ENCODE measurements at places on chromosomes 3 and 15.

- no peak for DNase-seq
Measured at GRCh38 chr3:106699122-106699521, 678.1 kb upstream of the CCDC54 start.

GRCh38 chr15:51075364-51075763, 19.3 kb downstream of the TNFAIP8L3 start:
- no peak for DNase-seq

GRCh38 chr3:47954567-47954966, 61.6 kb downstream of the MAP4 start:
- DNase-seq, result no peak

DNA sequence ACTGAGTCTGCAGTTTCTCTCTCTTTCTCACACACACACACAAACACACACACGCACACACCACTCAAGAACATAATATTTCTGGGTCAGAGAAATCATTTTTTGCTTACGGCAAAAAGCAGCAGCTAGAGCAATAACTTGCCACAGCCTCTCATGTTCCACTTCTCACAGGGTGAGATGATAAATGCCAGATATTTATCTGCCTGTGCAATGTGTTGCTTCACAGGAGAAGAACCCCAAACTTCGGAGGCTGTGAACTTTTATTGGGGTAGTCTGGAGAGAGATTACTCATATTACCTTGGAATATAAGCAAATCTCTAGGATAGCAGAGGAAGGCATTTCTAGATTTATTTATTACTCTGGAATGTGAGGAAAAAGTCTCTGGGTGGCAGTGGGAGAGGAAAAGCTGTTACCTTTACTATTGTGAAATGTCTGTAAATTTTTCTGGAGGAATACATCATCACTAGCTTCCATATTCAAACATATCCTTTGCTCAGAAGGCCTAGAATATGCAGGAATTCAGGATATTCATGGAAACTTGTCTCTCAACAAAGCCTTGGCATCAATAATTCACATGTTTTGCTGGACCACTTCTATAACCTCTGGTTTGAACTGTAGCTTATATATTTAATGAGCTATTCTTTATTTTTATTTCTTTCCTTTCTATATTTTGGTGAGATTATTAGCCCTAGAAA, 369.2 kb downstream of the NSUN3 start:
- DNase-seq, result no peak

DNA sequence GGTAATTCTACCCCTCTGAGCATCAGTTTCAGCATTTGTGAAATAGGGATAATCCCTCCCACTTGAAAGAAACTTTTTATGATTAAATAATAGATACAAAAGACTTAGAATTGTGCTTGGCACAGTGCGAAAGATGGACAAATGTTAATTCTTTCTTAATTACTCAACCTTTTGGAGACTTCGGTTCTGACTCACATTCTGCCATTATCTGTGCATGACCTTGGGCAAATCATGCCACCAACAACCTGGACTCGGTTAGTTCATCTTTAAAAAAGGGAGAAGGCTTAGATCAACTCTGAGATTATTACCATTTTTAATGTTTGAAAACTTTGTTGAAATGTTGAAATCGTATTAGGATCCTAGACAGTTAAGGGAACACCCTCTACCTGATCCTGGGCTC, 40.6 kb upstream of the POLR2M start:
- no peak for DNase-seq

- no peak for DNase-seq
Measured at GRCh38 chr15:57395292-57395691, 19.0 kb downstream of the CGNL1 start.

DNA sequence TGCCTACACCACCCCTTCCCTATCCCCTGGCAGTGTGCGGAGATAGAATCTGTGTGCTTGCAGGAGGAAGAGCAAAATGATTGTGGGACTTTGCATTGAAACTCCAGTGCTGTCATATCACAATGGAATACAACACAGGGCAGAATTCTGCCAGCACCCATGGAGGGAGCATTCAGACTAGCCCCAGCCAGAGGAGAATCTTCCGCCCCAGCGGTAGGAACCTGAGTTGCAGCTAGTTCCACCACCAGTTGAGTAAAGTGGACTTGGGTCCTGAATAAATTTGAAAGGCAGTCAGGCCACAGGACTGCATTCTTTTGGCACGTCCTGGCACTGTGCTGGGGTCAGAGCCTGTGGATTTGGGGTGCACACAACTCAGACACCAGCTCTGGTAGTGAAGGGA, 27.5 kb downstream of the NCBP2 start:
- no peak for DNase-seq

DNA sequence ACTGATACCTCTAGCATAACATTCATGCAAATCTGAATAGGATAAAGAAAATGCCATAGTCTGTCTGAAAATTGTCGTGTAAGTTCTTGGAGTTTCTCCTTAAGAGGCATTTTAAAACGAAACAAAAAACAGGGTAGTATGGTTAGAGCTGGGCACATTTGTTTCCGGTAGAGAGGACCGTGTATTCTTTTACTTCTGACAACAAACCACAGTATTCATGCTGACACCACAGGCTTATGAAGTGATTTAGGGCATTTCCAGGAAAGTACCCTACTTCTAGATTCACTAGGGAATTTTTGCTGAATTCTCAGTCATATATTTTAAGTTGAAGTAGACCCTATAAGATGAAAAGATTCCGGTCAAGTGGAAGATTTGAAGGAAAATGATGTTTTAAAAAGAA, 541.3 kb downstream of the UNC13C start:
- DNase-seq, result no peak

- DNase-seq, result no peak
Measured at GRCh38 chr3:28328188-28329151, 20.1 kb upstream of the ZCWPW2 start.

DNA sequence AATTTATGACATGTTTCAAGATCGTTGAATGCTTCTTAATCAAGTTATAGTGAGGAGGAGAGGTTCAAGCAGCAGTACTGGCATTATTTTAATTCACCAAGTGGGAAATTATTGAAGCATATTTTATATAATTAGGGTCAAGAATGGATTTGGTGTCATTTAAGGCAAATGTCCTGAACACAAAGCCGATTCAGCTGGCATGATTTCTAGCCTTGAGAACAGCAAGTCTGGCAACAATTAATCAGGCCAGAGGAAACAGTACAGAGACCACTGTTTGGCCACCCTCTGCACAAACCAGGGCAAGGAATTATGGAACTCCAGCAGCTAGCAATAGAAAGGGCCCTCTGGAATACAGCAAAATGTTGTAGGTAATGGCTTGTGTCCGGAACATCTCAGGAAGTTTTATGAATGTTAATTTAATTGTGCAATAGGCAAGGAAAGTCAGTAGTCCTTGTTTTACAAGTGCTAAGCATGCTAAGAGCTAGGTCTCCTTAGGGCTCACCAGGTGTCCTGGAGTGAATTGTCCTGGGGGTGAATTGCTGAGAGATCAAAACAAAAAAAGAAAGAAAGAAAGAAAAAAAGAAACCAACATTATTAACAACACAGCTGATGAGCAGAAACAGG, 38.7 kb upstream of the SNRK start:
- DNase-seq, result no peak

GRCh38 chr3:46097691-46098241, 70.5 kb upstream of the XCR1 start:
- DNase-seq, result no peak

DNA sequence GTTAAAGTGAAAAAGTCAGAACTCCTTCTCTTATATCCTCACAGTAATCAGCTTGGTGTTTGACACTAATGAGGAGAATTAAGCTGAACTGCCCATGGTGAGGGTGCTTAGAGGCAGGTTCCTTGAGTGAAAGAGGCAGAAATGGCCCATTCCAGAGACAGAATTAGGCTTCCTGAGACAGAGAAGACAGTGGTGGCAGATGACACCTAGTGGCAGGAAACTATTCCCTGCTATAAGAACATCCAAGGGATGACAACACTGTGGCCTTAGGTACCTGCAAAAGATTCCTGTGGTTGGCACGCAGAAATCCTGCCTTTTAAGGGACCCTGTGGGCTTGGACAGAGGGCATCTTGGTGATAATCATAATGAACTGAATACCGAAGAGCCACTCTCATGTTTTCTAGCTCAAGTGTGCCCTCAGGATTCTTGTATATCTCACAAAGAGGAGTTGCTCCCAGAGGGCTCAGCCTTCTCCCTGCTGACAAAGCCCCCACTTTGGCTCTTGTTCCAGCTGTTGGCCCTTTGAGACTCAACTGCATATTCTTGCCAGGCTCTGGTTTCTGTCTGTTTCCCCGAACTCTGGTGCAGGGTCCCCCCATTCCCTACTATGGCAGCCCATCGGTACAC, 56.0 kb downstream of the KBTBD12 start:
- no peak for DNase-seq

DNA sequence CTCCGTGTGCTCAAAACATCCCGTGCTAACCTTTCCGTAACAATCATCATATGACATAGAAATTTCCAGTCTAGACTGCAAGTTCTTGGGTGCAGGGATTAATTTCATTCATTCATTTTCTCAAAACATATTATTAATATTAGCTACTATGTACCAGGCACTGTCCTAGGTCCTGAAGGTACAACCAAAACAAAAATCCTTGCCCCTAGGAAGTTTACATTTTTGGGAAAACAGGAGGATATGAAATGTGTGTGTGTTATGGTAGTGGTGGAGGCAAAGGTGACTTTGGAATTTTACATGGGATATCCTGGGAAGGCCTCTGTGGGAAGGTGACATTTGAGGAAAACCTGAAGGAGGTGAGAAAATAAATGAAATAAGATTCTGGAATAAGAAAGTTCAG, 222.6 kb downstream of the LRRC3B start:
- no peak for DNase-seq

- no peak for DNase-seq
Measured at GRCh38 chr15:66707310-66708082, 5.5 kb downstream of the SMAD6 start.

GRCh38 chr3:196774191-196774820, 34.6 kb downstream of the PAK2 start:
- DNase-seq, result no peak

DNA sequence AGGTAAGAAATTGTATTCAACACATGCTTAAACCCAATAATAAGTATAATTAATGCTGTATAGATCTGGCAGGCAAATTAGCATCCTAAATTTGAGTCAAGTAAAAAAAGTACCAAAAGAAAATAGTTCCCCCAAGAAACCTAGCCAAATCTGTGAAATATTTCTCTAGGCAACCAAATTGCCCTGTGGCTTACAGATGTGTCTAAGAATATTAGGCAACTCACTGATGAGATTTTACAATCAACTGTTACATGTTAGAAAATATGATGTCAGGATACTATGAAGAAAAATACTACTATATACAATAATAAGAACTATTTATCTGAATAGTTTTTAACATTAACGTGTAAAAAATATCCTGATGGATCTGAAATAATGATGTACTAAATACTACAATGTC, 397.1 kb downstream of the TIGIT start:
- no peak for DNase-seq

DNA sequence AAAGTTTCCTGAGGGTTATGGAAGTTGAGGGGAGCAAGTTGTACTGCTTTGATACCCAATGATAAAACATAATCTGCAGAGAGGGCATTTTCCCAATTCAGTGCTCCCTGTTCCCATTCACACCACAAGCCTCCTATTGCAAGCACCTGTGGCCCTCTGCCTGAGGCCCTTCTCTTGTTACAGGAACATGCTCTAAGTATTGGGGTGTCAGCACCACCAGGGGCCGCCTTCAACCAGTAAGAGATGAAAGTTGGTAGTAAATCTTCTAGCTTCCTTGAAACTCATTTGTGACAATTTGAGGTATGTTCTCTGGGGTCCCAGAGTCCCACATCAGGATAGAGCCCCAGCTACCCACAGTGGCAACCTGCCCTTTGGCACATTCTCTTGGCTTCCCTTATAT, 265.4 kb upstream of the ARHGEF26 start:
- no peak for DNase-seq

DNA sequence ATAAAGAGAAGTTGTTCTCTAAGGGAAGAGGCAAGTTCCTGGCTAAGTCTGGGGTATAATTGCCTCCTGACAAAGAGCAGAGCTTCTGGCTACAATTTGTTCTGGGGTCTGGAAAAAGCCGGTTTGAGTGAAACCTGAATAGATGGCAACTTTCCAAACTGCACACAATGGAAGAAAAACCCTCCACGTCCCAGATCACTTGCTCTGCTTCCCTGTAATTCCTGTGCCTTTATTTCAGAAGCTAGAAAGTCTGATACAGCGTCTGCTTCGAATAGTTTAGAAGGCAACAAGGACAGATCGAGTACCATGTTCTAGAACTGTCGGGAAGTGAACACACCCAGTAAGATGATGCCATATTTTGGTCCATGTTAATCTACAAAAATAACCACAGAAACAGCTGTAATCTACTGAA, 1.6 kb upstream of the WDR82 start:
- no peak for DNase-seq

DNA sequence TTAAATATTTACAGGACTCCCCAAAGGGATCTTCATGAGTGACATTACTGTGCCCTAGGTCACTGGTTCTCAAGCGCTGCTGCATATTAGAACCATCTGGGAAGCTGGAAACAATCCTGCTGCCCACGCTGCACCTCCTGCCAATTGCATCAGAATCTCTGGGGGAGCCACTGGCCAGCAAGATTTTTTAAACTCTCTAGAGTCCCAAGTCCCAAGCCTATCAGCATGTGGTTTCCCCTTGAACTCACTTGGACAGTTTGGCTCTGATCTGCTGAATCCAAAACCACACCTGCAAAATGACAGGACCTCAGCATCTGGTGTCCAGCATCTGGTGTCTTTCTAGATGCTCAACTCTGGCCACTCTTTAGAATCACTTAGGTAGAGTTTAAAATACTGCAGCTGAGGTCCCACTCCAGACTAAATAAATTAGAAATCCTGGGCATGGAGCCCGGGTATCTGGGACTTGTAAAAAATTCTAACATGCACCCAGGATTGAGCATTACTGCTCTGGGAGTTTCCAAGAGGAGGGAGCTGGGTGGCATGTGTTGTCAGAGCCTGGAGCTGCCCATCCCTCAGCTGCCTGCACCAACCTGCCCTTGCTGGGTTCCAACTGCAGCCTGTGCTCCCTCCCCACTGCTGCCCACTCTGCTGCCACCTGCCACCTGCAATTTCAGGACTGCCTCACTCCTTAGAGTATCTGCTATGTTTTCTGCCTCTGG, 311.3 kb downstream of the SLC9A9 start:
- no peak for DNase-seq

DNA sequence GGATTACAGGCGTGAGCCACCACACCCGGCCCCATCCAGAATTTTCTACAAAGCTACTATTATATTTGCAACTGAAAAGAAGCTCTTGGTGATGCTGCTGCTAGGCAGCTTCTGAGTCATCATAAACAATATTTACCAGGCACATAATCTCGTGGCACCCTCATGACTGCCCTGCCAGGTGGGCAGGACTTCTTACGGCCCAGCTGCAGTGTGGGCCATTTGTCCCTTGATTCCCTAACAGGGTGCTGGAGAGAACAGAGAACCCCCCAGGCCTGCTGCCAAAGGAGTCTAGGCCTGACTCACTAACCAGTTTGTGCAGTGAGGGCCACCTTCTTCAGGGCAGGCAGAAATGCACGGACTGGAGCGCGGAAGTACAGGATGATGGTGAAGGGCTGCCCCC, 4.9 kb downstream of the EPB42 start:
- DNase-seq, result no peak

- no peak for DNase-seq
Measured at GRCh38 chr3:181629711-181630110, 82.0 kb upstream of the SOX2 start.

GRCh38 chr3:88572450-88572849, 422.7 kb downstream of the C3orf38 start:
- DNase-seq, result no peak

Data from stimulated activated CD8-positive, alpha-beta memory T cell treated with anti-CD3 and anti-CD28 coated beads, Interleukin-15, amount 100 ng/mL, for 4 hours (primary cell).